ENCODE measurements at places on chromosomes 1 and 21. TPM values are rescaled to one million over a fixed set of nuclear protein-coding genes. Genes with fewer than 3 reads are reported as not detected.

The C4BPA gene
- total RNA-seq: under 0.01 TPM

The CFH gene
- 799 TPM for total RNA-seq

The CD52 gene
- not detected for total RNA-seq

The LCE1C gene
- not detected for total RNA-seq

The KLHDC7A gene
- total RNA-seq: not detected

The SMYD3 gene
- 14.4 TPM for total RNA-seq

The PRAMEF7 gene
- not detected for total RNA-seq

The SLAMF9 gene
- total RNA-seq: not detected

The MFAP2 gene
- 38.1 TPM for total RNA-seq

The KRTAP24-1 gene
- not detected for total RNA-seq

The GREM2 gene
- not detected for total RNA-seq

The AQP10 gene
- not detected for total RNA-seq

The C1QTNF12 gene
- total RNA-seq: not detected

The FGR gene
- not detected for total RNA-seq

The ITGB3BP gene
- 11.0 TPM for total RNA-seq

The LORICRIN gene
- total RNA-seq: not detected

The LCE3D gene
- not detected for total RNA-seq

The TIE1 gene
- total RNA-seq: 3.8 TPM

The ERVH48-1 gene
- total RNA-seq: not detected

The KRTAP23-1 gene
- total RNA-seq: not detected

The ENAH gene
- 65.0 TPM for total RNA-seq

The CFAP74 gene
- not detected for total RNA-seq

The IGSF9 gene
- not detected for total RNA-seq

The ZSCAN20 gene
- total RNA-seq: 12.2 TPM

The SPATA6 gene
- total RNA-seq: 6.5 TPM

The ANKRD34A gene
- 0.18 TPM for total RNA-seq

The MR1 gene
- total RNA-seq: 11.0 TPM

The MTARC1 gene
- total RNA-seq: 0.32 TPM

The BRINP3 gene
- total RNA-seq: 0.32 TPM

The PROK1 gene
- not detected for total RNA-seq

The SFPQ gene
- 81.0 TPM for total RNA-seq

The PDZK1IP1 gene
- total RNA-seq: 4.4 TPM

The ARTN gene
- not detected for total RNA-seq
